ENCODE measurements at places on chromosomes 3 and 15. TPM values are rescaled to one million over a fixed set of nuclear protein-coding genes. Genes with fewer than 3 reads are reported as not detected.

DNA sequence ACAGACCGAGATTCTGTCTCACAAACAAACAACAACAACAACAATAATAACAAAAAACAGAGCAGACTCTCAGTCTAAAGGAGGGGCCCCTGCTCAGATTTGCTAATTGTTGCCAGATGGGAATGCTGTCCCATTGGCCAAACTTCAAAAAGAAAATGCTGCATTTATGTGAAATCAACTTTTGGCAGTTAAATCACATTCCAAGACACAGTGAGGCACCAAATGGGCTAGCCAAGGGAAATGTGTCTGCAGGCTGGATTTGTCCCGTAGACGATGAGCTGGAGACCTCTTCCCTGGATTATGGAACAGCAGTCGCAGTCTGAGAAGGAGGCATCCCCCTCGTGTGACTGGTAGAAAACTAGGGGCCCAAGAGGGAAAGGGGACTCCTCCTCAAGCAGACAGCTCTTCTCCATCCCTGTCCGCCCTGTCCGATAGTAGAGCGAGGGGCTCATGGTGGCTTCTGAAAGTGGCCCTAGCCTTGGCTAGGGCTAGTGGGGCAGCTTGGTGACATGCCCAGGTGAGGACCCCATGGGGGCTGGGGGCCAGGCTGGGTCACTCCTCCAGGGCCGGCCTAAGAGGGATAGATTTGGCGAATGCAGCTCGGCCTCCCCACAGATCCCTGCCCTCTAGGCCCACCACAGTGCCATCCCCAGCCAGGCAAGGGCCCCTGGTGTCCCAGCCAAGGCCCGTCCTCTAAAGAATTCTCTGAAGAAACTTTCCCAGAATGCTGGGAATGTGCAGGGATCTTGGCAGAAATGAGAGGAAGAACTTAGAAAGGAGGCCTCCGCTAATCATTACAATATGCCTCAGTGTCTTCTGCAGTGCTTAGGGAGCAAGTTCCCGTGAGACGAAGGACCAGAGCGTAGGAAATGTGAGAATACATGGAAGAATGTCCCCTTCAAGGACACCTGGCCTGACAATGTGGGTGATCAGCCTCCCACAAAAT is 2.0 kb downstream of the SLC22A14 start:
- DNase-seq: no peak

- DNase-seq: no peak
These were observed 106.2 kb downstream of the XXYLT1 start for GRCh38 chr3:195164573-195165264.

- no peak for DNase-seq
These were observed 7.9 kb upstream of the LINGO1 start for GRCh38 chr15:77640615-77641014.

GRCh38 chr3:45491344-45491743 is 103.0 kb downstream of the LARS2 start:
- no peak for DNase-seq

GRCh38 chr3:120597445-120598049 is 1.4 kb downstream of the NDUFB4 start:
- no peak for DNase-seq

DNA sequence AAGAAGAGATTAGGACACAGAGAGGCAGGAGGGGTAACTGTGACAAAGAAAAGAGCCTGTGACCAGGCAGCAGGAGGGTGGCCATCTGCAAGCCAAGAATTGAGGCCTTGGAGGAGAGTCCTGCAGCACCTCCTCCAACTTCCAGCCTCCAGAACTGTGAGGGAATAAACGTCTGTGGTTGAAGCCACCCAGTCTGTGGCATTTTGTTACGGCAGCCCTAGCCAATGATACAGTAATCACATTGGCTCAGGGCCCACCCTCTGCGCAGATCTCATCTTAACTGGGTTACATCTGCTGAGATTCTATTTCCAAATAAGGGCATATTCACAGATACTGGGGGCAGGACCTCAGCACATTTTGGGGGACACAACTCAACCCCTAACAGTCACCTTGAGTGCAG is 11.3 kb downstream of the SELENOS start:
- DNase-seq: no peak

DNA sequence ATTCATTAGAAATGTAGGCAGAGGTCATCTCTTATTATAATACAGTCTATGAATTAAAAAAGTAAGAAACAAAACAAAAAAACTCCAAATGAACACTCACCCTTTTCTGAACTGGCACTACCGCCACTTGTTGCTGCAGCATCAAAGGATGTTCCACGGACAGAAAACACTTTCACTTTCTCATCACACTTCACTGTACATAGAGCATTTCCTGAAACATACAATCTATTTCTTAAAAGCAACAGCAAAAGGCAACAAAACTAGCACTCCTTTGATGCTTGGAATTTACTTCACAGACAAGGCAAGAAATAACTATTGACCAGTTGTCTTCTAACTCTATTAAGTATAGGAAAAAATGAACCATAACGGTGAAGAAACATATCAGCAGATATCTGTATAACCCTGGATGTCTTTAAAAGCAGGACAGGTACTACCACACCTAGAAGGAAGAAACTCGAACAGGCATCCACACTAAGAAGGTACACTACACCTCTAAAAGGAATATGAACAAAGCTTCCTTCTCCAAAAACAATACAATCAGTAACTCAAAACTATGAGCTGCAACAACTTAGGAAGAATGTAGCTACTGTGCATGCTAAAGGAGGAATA is 24.9 kb downstream of the ETFA start:
- DNase-seq: no peak

DNA sequence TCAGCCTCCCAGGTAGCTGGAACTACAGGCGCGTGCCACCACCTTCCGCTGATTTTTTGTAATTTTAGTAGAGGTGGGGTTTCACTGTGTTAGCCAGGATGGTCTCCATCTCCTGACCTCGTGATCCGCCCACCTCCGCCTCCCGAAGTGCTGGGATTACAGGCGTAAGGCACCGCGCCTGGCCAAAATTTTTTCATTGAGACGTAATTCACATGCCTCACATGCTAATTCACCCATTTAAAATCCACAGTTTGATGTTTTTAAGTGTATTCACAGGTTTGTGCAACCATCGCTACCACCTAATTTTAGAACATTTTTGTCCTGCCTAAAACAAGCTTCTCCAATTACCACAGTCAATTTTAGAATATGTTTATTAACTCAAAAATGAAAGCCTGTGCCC is 37.1 kb downstream of the SELENOT start:
- DNase-seq: no peak

DNA sequence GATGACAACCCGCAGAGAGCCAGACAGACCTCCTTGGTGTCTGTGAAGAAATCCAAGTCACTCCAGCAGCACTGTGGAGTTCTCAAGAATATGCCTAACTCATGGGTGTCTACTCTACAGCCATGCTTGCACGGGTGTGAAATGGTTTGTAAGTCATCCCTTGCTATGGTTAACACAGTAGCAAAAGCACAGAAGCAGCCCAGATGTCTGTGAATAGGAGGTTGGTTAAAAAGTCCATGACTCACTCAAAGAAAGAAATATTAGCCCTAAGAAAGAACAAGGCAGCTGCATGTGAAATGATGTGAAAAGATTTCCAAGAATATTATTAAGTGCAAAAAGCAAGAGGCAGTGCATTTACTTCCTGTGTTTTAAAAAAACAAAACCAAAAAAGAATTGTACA is 12.1 kb upstream of the LIMD1 start:
- DNase-seq: no peak

DNA sequence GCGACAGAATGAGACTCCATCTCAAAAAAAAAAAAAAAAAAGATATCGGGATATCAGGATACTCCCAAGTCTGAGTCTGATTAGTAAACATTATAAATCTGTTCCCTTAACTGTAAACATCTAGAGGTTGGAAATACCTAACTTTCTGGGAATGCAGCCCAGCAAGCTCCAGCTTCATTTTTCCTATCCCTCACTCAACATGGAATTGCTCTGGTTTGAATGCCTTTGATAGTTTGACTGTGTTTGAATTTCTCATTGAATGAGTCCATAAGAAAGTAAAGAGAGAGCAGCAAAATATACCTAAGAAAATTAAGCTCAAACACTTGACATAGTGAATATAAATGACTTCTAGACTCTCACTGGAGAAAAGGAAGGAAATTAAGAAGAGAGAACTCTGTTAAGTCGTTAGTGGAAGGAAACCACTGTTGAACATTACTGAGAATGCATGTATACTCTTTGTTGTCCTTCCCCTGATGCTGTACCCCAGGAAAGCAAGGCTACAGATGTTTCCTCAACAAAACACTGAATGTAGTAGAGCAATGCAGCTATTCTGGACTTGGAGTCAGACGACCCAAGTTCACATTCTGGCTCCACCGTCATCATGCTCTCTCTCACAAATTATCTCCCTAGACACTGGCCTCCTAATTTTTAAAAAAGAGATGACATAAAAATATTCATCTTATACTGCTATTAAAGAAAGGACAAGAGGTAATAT is 62.4 kb downstream of the CD200 start:
- DNase-seq: no peak

GRCh38 chr3:61928039-61928438 is 366.7 kb downstream of the PTPRG start:
- no peak for DNase-seq

DNA sequence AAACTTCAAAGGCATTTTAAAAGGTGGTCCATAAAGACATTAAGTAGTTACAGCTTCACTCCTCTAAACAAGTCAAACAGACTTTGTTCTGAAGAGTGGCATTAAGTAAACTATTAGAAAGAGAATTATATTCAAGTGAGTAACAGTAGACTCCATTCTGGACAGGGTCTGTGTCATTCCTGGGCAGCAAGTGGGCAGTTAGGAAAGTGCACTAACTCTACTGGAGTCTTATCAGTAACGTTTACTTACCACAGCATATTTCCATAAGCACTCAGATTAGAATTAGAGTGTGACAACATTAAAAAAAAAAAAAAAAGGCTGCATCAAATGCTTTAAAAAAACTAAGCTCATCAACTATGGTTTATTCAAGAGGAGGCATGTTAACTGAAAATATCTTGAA is 10.6 kb downstream of the UBR1 start:
- no peak for DNase-seq

GRCh38 chr15:70442616-70443321 is 320.6 kb downstream of the UACA start:
- no peak for DNase-seq

DNA sequence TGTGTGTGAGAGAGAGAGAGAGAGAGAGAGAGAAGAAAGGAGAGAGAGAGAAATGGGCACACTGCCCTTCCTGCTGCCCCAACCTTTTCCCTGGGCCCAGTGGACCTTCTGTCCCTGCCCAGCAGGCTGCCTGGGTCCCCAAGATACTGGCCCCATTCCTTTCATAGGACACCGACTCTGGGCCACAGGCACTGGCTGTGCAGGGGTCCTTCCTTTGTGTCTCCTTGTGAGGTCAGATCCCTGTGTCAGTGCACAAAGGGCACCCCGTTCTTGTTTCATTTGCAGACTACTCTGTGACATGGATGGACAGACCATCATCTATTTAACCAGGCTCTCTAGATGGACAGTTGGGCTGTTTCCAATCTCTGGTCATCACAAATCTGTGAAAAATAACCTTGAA is 21.3 kb upstream of the KLF13 start:
- no peak for DNase-seq

DNA sequence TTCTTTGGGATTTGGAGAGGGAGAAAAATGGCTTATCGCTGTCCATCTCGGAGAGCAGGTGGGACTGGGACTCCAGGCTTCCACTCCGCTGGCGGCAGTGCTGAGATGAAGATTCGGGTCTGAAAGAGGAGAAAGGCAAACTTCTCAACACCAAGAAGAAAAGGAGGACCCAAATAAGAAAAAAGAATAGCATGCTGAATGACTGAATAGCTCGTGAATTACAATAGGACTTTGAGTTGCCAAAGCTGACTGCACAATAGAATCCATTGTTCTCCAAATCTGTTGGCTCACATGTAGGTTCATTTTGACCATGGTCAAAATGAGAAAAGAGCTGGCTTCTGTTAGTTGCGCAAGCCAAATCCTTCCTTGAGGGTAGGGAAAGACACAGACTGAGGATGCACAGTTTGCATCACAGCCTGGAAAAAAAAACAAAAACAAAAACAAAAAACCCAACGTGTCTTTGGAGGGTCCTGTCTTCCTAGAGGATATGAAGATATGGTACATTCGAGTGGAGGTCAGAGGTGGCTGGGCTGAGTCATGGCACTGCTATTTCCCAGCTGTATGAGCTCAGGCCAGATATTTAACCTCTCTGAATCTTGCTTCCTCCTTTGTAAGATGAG is 59.3 kb upstream of the LMOD3 start:
- DNase-seq: no peak

DNA sequence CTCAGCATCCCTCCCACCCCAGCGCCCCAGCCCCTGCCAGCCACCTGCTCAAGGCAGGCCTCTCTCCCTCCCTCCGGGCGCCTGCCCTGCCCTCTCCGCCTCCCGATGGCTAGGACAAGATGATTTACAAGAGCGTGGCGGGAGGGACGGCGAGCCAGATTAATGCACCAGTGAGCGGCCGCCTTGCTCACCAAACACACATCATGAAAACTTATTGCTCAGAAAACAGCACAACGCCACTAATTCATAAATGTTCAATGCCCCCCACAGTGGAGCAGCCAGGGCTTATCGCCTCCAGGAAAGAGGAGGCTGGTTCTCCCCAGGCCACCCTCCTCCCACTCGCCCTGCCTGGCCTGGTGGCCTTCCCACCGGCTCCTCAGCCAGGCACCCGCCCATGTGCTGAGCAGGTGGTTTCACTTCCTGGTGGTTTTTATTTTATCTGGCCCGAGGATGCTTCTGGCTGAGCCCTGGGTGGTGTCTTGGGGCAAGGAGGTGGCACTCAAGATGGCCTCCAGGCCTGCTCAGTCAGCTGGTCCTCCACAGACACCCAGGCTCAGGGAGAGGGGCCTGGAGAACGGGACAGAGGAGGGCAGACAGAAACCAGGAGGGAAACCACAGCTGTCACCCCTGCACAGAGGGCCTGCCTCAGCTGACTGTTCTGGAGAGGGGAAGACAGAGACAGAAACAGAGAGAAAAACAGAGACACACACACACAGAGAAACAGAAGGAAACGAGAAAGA is 284.9 kb downstream of the UACA start:
- peak; percentile 57 for DNase-seq

The IQCH gene
- total RNA-seq: 6.1 TPM

The EPHB1 gene
- total RNA-seq: 10.0 TPM

The ACKR2 gene
- total RNA-seq: 2.5 TPM

The MKRN3 gene
- 7.4 TPM for total RNA-seq

The CCR9 gene
- 0.30 TPM for total RNA-seq

The LMLN gene
- 16.3 TPM for total RNA-seq

The SNTN gene
- 0.50 TPM for total RNA-seq

The DNASE1L3 gene
- 7.5 TPM for total RNA-seq

The FAH gene
- total RNA-seq: 23.1 TPM

The SERPINI2 gene
- 5.7 TPM for total RNA-seq

The SGO1 gene
- 5.5 TPM for total RNA-seq

The SERINC4 gene
- 0.72 TPM for total RNA-seq

All from spinal cord (tissue), 10 donors.